Kidney (tissue), 22 donors: ENCODE measurements at places on chromosomes 13 and 19.

DNA sequence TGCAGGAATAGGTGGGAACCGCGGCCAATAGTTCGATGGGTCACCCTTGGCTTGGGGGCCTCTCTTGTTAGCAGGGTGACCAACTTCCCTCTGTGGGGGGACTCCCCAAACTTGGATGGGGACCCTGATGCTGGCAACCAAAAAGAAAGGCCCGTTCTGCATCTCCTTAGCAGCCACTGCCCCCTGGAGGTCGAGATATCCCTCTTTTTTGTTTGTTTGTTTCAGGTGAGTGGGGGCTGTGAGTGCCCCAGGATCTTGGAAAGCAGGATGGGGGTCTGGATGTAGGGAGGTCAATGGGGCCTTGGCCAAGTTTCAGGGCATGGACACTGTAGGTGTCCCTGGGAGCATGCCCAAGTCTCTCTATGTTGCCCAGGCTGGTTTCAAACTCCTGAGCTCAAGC is 7.7 kb upstream of the CRTC1 start:
- DNase-seq: no peak

- no peak for DNase-seq
Measured at GRCh38 chr13:101019126-101019525, 344.5 kb upstream of the TMTC4 start.

GRCh38 chr13:47594833-47595232 is 406.2 kb downstream of the SUCLA2 start:
- no peak for DNase-seq

- DNase-seq: no peak
Measured at GRCh38 chr19:3766520-3766919, 4.0 kb downstream of the MRPL54 start.

DNA sequence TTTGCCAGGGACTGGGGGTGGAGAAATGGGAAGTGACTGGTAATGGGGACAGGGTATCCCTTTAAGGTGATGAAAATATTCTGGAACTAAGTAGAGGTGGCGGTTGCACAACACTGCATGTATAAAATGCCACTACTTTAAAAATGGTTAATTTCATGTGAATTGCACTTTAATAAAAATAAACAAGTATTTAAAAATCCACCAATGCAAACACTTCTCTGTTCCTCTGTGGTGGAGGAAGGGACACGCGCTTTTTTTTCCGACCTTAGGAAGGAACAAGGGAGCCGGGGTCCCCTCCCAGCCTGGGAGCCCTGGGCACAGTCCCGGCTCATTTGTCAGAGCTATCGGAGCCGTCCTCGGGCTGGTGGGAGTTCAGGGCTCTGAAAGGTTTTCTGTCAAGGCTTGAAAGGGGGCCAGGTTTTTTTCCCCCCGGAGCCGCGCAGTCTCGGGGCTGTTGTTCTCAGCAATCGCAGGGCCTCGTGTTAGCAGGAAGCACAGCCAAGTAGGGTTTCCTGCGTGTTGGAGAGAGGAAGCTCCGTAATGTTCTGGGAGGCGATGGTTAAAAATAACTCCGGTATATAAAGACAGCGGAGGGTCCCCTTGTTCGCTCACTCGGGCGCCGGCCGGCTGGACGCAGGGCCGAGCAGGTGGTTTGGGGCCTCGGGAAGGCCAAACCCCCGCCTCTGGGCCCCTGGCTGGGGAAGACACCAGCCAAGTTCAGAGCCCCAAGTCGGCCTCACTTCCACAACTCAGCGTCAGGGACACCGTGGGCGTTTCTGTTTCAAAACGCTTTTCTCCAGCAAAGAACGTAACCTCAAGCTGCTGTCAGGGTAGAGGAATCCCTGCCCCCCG is 41.2 kb upstream of the KLF2 start:
- peak; percentile 92 for DNase-seq

GRCh38 chr13:25649001-25649633 is 277.3 kb downstream of the ATP8A2 start:
- DNase-seq: no peak

- DNase-seq: peak; percentile 89
Measured at GRCh38 chr19:17847538-17848366, at the start of gene JAK3. TSS of gene JAK3 (minus strand) at chr19:17847982. CDS start at chr19:17844417, 3,565 bp downstream.

- peak; percentile 24 for DNase-seq
Measured at GRCh38 chr19:4229179-4229931, at the start of gene EBI3. TSS of gene EBI3 (plus strand) at chr19:4229523. CDS start at chr19:4229551, 28 bp downstream.

GRCh38 chr13:104779311-104779993 is 1713.2 kb upstream of the SLC10A2 start:
- DNase-seq: peak; percentile 36

GRCh38 chr13:112454648-112455334 is 78.6 kb downstream of the SPACA7 start:
- DNase-seq: no peak

- DNase-seq: peak; percentile 81
Measured at GRCh38 chr19:58117841-58118575, 20.0 kb upstream of the ZSCAN18 start.

DNA sequence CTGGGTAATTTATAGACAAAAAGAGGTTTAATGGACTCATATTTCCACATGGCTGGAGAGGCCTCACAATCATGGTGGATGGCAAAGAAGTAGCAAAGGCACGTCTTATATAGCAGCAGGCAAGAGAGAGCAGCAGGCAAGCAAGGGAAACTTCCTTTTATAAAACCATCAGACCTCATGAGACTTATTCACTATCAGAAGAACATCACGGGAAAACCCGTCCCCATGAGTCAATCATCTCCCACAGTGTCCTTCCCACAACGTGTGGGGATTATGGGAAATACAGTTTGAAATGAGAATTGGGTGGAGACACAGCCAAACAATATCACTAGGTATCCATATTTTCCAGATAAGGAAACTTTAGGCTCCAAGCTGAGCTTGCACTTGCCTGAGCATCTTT is 9.5 kb upstream of the CYP2B6 start:
- DNase-seq: no peak

DNA sequence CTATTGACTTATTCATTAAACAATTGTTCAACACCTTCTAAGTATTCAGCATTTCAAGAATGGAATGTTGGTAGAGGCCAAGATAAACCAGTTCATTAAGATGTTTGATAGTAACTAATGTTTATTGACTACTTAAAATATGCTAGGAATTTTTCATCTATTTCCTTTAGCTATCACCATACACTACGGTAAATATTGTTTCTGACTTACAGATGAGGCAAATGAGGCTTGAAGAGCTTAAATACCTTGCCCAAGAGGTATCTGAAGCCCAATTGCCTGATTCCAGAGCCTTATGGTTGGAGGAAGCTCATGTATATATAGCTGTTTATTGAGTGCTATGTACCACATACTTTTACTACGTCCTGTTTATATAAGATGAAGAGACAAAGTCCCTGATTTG is 286.2 kb downstream of the NDFIP2 start:
- DNase-seq: peak; percentile 27

DNA sequence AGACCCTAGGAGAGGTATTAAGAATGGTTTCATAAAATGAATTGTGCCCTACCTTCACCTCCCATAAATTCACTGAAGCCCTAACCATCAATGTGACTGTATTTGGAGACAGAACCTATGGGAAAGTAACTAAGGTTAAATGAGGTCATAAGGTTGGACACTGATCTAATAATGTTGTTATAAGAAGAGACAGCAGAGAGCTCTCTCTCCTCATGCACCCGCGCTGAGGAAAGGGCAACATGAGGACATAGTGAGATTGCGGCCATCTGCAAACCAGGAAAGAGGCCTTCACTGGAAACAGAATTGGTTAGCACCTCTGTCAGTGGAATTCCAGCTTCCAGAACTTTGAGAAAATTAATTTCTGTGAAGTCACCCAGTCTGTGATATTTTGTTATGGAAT is 1396.1 kb upstream of the MIR17HG start:
- no peak for DNase-seq

- DNase-seq: no peak
Measured at GRCh38 chr19:10468133-10468532, 35.0 kb downstream of the KEAP1 start.

GRCh38 chr19:3605361-3605760 is 1.3 kb downstream of the TBXA2R start:
- no peak for DNase-seq

DNA sequence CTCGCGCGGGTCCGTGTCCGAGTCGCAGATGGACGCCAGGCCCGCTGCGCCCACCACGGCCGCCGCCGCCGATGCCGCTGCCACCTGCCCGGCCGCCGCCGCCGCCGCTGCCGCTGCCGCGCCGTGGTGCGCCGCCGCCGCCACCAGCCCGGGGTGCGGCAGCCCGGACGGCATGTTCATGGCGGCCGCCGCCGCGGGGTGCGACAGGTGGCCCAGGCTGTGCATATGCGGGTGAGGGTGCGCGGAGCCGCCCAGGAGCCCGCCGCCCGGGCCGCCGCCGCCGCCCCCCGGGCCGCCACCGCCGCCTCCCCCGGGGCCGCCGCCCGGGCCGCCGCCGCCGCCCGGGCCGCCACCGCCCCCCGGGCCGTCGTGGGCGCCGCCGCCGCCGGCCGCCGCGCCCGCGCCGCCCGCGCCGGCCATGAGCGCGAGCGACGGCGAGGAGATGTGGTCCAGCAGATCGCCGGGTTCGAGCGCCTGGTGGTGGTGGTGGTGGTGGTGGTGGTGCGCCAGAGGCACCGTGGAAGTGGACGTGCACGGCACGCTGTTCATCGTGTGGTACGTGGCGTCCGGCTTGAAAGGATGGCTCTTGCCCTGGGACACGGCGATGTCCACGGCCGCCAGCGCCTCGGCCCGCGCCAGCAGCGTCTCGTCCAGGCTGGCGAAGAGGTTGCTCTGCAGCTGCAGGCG is 1.3 kb downstream of the POU4F1 start:
- peak; percentile 59 for DNase-seq

GRCh38 chr19:44664976-44665375 is 6.3 kb upstream of the CEACAM19 start:
- no peak for DNase-seq

DNA sequence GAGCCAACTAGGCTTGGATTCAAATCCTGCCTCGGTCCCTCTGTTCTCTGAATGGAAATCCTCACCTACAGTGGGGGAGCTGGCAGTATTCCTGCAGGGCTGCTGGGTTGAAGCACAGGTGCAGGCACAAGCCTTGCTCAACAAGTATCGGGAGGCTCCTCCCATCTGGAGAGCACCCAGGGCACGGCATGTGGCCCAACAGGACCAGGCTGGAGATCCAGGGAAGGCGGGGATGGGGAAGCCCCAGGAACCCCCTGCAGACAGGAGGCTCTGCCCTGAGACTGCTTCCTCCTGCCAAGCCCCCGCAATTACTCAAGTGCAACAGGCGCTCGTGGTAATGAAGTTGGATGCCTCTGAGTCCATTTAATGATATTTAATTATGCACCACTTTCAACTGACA is 128.0 kb upstream of the VSTM2B start:
- no peak for DNase-seq

GRCh38 chr13:94234738-94235137 is 244.7 kb downstream of the DCT start:
- no peak for DNase-seq

- no peak for DNase-seq
Measured at GRCh38 chr19:46606681-46607447, 5.7 kb downstream of the CALM3 start.

GRCh38 chr19:43553656-43554055 is 20.7 kb downstream of the ZNF575 start:
- DNase-seq: no peak

DNA sequence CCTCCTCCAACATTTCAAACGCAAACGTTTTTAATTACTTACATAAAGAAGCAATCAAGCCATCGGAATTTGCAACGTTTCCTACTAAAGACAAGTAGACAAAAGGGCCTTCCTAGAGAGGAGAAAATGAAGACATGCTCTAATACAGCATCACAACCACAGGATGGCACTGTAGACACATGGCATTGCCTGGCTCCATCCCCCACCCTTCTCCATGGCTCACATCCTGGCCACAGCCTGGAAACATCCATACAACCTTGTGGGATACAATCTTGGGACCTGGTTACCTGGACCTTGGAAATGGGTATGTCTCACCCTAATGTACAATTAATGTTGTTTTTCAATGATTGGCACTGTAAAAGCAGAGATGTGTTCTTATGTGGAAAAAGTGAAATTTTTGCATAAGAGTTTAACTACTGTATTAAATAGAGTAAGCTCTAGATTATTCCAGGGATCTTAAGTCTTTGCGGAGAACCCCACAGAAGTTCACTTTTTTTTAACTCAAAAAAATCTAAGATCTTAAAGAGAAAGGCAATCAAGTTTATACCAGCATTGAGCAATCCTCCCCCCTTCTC is 21.5 kb downstream of the EBPL start:
- peak; percentile 88 for DNase-seq

DNA sequence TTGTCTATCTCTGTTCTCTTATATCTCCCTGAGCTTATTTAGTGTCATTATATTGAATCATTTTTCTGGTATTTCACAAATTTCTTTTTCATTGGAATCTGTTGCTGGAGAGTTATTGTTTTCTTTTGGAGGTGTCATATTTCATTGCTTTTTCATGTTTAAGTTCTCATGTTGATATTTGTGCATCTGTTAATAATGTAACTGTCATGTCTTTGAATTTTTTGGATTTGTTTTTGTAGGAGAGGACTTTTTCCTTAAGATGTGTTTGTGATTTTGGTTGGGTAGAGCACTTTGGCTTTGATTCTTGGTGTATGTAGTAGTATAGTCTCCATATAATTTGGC is 64.0 kb downstream of the DNAJC3 start:
- DNase-seq: no peak

- DNase-seq: no peak
Measured at GRCh38 chr13:70394031-70394548, 285.8 kb upstream of the KLHL1 start.

DNA sequence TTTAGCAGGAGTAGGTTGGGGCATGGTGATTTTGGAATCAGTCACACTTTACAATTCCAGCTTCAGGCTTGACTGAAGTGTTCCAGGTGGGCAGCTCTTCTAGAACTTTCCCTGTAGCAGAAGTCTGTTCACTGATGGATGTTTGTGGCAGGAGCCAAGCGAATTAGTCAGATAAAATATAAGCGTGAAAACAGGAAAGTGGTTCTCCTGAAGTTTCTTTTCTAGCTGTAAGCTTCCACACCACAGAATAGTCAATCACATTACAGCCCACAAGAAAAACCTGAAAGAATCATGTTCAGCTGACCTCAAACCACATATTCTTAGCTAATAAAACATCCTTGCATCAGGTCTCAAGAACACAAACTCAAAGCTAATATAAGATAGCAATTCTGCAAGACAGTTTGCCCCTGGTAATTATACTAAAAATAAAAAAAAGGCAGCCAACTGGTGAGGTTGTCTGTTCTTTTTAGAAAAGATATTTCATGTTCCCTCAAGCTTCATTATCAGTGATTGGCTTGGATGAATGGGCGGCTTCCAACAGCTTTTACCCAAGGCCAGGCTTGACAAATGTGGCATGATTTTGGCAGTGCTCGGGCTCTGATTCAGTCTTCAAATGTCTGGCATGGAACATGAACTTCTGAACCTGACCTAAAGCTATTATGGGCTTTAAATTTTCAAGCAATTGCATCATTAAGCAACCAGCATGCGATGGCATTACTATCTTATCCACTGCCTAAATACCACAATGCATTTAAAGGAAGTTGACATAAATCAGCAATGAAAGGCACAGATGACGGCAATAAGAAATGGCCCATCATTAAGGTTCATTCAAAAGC is 136.8 kb downstream of the DCLK1 start:
- DNase-seq: peak; percentile 23

DNA sequence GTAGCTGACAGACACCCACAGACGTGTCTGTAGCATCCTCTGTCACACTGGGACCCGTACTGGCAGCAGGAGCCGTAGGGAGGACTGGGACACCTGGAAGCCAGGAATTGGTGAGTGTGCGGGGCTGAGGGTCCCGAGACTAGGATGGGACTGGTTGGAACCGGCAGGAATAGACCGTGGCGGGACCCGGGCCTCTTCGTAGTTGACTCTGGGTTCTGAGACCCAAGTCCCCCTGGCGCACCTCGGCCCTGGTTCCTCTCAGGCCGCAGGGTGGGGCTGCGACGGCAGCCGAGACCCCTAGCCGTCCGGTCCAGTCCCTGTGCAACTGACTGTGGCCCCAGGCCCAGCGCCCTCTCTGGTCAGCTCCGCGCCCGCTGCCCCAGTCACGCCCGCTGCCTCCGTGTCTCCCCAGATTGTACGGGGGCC is 64.7 kb downstream of the ZNF823 start:
- DNase-seq: no peak
